Stimulated activated CD8-positive, alpha-beta memory T cell treated with anti-CD3 and anti-CD28 coated beads, Interleukin-4, amount 100 ng/mL, for 1 hour (primary cell): ENCODE measurements at places on chromosomes 1 and 21.

DNA sequence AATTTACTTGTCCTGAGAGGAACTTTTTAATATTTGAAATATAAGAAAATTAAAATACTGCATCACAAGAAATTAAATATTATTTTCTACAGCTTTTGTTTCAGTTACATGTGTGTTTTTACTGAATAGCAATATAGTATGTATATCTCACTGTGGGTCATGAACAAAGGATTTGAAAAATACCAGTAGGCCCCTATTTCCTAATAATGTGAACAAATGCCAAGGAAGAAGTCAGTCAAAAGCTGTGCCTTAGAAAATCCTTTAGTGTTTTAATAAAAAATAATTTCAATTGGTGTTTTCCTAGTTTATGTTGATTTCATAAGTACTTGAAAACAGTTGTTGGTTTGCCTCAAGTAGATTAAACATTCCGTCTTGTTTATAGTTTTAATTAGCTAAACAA, 46.7 kb downstream of the SMYD3 start:
- no peak for DNase-seq

- DNase-seq, result no peak
These were observed 115.4 kb downstream of the HLX start for GRCh38 chr1:220994671-220995070.

DNA sequence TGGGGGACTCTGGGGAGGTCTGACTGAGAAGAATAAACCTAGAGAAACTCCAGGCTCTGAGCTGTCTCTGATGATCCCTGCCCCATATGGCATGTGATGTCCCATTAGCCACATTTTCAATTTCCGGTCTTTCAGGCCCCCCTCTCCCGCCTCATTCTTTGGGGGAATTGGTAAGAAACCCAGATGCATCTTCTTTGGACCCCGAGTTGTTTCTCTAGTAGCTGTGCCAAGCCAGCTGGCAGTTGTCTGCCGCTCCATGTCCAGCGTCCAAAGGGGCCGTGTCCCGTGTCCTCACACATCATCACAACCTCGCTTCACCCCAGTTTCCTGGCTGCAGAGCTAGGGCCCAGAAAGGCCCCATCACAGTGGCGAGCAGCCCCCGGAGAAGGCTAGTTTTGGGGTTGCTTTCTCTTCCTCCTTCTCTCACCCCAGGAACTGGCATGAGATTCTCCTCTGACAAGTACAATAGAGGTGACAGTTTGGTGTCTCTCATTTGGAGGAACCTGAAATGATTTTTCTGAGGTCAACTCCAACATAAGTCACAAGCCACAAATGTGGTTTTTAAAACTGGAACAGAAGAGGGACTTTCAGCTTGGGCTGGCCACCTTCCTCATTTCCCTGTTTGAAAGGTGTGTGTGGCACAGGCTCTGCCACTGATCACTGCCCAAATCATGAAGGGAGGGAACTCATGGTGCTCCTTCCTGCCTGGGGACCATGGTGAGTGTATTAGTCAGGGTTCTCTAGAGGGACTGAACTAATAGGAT, 6.4 kb upstream of the GPR157 start:
- DNase-seq, result no peak

DNA sequence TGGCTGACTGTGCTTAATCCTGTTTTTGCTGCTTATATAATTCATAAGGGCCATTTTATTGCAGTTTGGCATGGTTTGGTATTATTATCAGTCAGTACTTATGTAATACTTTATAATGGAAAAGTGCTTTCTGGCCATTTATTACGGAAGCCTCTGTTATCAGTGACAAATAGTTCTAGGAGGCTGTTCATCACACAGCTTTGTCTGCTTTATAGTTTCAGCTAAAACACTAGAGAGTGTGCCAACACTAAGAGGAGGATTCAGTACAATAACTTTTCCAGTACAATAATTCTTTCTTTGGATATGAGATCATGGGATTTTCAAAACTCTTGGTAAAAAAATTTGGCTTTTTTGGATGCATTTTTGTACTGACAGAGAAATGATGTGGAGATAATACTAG, 102.9 kb upstream of the PTGFR start:
- DNase-seq, result no peak

DNA sequence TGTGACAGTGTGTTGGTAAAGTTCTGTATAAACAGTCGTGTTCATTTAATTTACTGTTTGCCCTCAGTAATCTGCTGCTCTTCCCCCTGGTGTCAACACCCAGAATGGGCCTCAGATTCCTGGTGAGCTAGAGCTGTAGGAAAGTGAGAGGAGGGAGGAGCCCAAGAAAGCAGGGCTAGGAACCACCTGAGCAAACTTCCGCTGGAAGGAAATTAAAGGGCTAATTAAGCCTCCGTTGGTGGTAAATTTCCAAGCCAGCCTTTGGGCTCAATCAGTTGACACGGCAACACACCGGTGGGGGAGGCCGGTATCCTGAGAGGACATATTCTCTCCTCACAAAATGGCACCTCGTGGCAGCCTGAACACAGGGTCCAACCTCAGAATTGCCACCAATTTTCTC, 32.9 kb downstream of the RAB3B start:
- DNase-seq, result no peak

DNA sequence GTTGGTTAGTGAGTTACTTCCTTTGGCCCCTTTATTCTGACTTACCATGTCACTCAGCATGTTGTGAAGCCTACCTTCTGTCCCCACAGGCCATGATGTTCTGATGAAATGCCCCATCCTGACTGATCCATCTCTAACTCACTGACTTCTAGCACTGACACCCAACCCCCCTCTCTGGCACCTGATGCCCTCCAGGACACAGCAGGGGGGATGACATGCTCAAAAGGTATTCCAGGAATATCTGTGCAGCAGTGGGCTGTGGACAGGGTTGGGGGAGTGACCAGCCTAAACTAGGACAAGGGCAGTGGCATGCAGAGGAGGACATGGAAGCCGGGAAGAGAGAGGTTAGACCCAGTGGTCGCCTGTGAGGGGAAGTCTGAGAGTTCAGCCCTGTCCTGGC, 25.5 kb downstream of the SYT2 start:
- DNase-seq, result no peak

DNA sequence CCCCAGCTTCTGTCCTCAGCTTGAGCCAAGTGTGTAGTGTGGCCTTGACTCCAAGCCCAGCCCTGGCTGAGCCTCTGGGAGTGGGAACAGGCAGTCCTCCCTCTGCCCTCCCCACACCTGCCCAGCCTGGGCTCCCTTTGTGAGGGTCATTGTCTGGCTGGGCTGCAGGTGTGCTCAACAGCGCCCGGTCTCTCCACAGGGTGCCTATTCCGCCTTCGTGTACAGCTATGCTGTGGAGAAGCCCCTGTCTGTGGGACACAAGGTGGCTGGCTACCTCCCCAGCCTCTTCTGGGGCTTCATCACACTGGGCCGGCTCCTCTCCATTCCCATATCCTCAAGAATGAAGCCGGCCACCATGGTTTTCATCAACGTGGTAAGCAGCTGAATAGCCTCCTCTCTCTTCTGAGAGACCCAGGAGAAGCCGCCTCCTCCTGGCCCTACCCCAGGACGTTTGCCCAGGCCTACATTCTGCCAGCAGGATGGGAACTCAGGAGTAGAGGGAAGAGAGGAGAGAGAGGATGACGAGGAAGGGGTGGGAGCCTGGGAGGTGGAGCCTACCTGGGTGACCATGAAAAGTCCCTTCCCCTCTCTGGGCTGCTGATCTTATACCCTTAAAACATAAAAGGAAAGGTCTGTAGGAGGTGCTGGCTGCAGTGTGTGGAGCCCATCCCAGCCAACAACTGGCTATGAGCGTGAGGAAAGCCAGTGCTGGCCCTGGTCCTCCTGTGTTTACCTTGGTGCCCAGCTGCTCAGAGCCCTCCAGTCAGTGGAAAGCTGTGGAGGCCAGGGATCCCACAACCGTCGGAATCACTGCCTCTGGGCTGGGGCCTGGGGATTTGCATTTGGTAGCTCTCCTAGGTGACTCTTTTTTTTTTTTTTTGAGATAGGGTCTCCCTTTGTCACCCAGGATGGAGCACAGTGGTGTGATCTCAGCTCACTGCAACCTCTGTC, 45.7 kb downstream of the ELK4 start:
- DNase-seq, result no peak

DNA sequence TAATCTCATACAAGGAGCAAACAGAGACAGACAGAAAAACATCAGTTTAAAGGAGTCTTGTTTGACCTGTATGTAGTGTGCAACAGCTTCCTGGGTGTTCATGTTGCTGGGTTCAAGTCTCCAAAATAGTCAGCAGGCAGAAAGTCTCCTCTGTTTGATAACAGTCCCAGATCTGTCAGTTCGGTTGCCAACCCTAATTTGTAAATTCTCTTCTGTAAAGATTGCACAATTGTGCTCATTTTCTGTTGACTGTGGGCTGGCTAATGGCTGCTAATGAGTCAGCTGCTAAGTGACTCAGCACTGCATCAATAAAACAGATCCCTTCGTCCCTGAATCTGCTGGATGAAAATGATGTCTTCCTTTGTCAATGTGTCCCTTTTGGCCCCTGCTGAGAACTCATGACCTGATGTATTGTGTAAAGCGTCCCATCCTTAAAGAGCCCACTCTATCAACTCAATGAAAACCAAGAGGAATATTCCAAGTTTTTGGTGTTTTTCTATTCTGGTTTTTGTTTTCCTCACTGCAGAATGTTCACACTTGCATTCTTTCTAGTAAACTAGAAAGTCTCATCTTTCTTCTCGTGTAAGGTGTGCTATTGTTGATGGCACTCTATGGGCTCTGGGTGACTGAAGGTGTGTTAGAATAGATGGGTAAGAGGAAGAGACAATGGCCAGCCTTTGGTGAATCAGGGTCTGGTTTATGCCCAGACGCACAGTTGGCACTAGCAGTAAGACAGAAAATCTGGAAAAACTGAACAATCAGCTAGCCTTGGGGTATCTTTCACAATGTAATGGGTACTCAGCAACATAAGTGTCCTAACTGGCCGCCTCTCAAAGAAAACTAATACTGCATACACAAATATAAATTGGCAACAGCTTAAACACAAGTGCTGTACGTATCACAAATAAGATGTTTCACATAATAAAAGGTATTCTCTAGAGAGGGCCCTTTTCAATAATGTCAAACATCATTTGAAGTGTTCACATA, 75.1 kb upstream of the SIPA1L2 start:
- DNase-seq, result no peak

GRCh38 chr1:179043266-179043665, 17.6 kb downstream of the FAM20B start:
- DNase-seq, result no peak

DNA sequence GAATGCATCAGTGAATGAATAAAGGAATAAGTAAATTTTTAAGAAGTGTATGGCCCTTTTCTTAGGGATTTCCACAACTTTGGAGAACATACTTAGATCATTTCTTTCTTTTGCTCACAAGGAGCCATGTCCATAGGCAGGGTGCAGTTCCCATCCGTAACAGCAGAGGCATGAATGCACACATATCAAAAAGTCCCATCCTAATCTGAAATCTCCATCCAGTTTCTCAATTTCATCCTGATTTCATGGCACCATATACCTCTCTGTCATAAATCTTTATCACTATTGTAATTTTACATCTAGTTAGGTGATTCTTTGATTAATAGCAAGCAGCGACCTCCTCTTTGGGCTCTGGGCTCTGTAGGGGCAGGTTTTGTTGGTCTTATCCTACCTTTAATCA, 359.2 kb downstream of the RRAGC start:
- no peak for DNase-seq

DNA sequence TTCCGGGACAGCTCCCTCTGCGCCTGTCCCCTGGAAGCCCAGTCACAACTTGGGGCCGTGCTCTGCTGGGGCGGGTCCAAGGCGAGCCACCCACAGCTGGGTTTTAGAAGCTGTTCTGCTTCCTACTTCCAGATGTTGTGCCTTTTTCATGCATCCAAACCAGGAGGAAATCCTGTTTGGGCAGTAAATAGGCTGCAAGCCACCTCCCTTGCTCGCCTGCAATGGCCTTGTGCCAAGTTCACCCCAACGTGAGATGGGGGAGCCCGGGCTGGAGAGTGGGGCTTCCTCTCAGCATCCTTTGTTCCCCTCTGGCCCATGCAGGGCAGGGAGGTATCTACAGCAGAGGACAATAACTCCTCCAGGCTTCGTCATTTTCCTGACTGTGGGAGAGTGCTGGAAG, 73.2 kb downstream of the DMRTB1 start:
- no peak for DNase-seq

DNA sequence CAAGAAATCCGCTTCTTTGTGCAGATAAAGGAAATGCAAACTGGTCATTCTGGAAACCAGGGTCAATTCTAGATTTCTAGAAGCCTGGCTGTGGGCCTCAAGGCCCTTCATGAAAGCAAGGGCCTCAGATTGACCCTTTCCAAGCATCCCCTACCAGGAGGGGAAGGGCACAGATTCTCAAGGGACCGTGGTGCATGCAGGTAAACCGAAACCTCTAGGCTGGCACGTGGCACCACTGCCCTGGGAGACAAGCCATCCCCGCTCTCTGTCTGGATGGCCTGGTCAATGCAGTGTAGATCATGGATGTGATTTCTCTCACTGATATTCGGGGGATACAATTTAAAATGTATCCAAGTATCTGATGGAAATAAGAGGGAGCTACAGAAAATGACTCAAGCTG, 69.4 kb downstream of the TOMM20 start:
- DNase-seq, result no peak

DNA sequence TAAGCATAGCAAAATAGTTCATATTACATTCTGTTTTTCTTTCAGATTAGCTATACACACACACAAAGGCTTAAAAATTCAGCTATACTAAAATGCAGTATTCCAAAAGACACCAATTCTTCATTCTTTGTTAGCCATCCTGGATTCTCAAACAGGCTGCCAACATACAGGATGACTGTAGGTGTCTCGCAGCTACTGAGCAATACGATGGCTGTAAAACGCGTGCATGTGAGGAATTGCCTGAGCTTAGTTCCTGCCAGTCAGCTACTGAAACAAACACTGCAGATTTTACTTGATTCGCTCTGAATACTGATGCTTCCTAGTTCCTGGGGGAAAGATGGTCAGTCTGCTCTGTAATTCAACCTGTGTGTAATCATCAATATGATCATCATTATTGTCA, 24.7 kb upstream of the HMGN1 start:
- no peak for DNase-seq

GRCh38 chr21:46425571-46425970, 33.1 kb upstream of the DIP2A start:
- peak; percentile 39 for DNase-seq

GRCh38 chr1:6142036-6142621, 38.0 kb downstream of the CHD5 start:
- DNase-seq, result no peak

- DNase-seq, result no peak
These were observed 28.4 kb downstream of the CD48 start for GRCh38 chr1:160682983-160683865.

DNA sequence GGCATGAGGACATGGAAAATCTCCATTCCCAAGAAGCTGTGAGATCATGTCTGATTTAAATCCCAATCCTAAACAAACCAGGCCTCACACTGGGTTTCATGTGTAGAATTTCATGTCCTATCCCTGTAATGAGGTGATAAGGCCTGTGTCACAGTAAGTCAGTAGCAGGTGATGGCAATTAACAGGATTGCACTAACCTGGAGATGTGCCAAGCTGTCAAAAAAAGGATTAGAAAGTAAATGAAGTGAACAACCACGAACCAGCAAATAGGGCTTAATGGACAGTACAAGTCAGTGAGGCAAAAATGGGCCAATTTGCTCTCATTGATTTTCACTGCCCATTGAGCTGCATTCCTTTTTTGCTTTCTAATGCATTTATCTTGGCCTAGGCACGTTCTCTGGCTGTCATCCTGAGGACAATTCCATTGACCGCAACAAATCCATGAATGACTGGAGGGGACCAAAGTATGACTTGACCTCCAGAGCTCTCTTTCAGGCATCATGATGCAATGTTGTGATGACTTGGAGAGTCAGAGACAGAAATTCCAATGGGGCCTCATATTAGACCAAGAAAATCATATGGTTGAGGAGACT, 673.6 kb upstream of the ADGRL2 start:
- DNase-seq, result no peak
